ENCODE measurements at places on chromosomes 11 and 22.

DNA sequence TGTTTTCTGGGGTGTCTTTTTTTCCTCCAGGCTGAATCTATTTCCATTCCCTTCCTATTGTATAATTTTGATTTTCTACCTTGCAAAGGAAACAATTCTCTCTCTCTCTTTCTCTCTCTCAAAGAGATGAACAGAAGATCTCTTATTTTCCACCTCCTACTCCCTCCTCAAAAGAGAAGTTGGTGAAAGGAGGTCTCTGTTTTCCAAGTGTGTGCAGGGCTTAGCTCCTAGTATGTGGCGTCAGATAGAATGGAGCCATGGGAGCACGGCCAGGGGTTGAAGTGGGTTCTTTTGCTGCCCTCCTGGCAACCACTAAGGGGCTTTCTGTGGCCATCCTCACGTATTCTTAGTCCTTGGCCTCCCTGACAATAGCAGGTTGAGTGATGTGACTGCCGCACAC, 480 bp downstream of the TRIM34 start:
- DNase-seq, result no peak

- no peak for DNase-seq
Observed at GRCh38 chr22:42993651-42994275, 21.2 kb downstream of the PACSIN2 start.

- DNase-seq, result no peak
Observed at GRCh38 chr11:71449596-71449995, 1.4 kb upstream of the DHCR7 start.

DNA sequence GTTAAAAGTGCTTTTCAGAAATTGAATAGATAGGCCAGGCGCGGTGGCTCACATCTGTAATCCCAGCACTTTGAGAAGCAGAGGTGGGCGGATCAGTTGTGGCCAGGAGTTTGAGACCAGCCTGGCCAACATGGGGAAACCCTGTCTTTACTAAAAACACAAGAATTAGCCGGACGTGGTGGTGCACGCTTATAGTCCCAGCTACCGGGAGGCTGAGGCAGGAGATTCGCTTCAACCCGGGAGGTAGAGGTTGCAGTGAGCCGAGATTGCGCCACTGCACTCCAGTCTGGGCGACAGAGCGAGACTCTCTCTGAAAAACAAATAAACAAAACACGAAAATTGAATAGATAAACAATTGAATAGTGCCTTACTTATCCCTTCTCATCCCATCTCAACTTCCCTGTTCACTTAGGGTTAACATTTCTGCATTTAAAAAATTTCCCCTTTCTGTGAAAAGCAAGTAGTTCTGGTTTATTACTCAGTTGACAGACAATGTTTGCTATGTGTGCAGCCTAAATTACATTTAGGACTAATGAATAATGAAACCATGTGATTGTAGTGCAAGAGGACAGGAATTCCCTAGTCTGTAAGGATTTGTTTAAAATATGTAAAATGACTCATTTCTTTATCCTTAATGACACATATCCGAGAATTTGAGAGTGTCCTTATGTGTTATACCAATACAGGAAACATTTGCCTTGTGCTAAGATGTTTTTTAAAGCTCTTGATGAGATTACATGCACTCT, 6.0 kb downstream of the RNF169 start:
- no peak for DNase-seq

GRCh38 chr11:120573756-120574354, 62.3 kb downstream of the GRIK4 start:
- DNase-seq, result no peak

- DNase-seq, result no peak
Observed at GRCh38 chr11:12086271-12087074, 23.9 kb upstream of the MICAL2 start.

DNA sequence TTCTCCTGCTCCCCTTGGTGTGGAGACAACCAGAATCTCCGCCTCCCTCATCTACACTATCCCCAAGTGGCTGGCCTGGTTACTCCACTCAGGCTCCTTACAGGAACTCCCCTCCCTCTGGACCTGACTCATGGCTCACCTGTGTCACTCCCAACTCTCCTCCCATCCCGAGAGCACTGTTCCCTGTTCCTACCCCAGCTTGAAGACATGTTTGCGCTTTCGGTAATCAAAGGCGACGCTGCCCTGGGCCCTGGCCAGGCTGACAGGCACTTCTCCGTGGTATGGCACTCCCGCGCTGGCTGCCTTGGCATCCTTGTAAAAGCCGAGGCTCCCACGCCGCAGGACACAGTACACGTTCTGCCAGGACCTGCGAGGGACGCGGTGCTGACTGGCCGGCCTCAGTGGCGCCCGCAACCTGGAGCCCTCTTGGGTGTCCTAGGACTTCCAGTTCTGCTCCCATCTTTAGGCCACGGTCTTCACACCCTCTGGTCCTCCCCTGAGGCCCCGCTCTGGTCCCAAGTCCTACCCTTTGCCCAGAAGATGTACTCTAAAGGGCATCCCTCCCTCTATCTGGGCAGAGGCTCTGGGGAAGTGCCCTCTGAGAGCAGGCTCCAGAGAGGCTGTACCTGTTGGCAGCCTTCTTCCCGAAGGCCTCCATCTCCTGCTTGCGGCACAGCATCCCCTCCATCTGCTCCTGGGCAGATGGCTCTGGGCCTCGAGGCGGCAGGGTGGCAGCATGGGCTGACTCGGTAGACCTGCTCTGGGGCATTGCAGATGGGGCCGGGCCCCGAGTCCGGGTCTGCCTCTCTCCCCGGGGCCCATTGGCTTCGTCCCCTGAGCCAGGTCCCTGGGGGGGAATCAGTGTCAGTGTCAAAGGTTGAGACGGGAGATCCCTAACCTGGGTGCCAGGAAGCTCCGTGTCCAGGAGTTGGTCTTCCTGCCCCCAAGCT, 9.4 kb upstream of the RBM4B start:
- DNase-seq, result no peak

- no peak for DNase-seq
Observed at GRCh38 chr22:26983311-26983710, 325.9 kb downstream of the MIAT start.

DNA sequence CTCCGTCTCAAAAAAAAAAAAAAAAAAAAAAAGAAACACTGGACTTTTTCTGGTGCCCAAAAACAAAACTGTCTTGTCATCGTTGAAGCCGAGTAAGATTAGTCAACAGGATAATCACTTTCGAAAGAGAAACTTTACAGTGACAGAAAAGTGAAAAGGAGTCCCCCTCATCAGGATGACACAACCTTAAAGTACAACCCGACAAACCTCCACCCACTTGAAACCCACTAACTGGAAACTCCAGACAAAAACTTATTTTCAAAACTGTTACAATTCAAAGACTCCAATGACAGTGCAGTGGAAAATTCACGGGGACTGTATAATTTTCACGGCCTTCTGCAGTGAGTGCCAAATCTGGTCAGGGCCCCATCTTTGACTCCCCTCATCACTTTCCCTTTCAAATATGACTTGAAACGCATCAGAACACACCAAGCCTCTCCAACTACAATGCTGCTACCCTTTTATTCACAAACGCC, 1.3 kb downstream of the DENND5A start:
- no peak for DNase-seq

DNA sequence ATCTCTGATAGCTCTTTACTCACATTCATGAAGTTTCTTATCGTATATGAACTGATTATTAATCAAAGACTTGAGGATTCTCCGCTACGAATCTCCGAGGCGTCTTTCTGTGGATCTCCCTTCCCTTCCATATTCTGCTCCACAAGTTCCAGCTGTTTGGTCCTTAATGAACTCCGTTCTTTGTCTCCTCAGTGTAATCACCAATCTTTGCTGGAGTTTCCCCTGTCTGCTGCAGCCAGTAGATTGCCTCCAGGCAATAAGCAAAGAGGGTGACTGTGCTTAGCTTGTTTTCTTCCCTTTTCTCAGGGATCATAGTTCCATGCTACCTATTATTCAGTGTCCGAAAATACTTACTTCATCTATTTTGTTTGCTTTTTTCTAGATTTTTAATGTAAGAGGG, 169.6 kb upstream of the FOLH1 start:
- no peak for DNase-seq

GRCh38 chr11:2436521-2437031, 7.7 kb downstream of the TRPM5 start:
- no peak for DNase-seq

DNA sequence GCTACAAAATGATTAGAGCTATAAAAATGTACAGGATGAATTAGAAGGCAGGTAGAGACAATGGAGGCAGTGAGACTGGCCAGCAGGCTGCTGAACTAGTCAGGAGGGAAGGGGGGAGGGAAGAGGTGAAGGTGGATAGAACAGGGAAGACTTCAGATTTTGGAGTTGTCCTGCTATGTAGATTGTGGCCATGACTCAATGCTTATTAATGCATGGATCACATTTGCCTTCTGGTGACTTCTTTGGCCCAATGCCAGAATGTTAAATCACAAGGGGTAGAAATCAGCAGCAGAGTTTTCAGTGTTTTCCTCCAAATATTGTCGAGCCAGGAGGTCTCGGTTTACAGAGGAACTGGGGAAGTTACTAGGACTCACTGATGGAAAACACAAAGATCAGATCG, 346.6 kb downstream of the AASDHPPT start:
- DNase-seq, result no peak

DNA sequence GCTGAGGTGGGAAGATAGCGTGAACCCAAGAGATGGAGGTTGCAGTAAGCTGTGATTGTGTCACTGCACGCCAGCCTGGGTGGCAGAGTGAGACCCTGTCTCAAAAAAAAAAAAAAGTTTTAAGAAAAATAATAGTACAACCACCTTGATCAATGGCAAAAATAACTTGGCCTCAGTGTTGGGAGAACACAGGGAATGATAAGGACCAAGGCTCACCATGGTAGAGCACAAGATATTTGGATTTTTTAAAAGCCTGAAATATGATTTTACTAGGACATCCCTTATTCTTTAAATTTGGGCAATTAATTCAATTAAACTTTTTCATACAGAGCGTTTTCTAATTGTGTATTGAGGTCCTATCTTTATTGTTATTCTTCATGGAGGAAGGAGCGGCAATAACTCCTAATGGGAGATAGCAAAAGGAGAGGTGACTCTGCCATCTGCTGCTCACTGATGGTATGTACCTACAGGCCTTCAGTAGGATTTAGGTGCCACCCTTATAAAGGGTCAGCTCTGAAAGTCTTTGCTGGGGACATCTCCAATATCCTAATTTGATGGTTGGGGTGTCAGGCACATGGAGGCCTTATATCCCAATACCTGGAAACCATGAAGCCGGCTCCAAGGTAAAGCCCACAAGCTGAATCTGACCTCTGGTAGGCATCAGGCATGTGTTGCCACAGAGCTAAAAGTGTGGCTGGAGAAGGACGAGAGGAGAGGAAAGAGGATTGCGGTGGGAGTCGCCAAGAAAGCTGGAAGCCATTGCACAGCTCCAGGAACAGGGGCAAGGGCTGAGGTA, 21.9 kb upstream of the POLD3 start:
- DNase-seq, result no peak

DNA sequence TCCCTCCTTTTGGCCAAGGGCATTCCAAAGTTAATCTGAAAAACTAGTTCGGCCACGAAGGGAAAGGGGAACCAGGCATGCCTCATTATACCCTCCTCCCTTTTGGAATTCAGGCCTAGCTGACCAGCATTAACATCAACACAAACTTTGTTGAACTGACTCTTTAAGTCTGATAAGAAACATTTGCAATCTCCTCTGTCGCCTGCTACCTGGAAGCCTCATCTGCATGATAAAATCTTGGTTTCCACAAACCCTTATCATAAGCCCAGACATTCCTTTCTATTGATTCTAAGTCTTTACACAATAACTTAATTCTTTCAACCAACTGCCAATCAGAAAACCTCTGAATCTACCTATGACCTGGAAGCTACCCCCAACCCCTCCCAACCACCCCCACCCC, 11.4 kb downstream of the POGLUT3 start:
- DNase-seq, result no peak

DNA sequence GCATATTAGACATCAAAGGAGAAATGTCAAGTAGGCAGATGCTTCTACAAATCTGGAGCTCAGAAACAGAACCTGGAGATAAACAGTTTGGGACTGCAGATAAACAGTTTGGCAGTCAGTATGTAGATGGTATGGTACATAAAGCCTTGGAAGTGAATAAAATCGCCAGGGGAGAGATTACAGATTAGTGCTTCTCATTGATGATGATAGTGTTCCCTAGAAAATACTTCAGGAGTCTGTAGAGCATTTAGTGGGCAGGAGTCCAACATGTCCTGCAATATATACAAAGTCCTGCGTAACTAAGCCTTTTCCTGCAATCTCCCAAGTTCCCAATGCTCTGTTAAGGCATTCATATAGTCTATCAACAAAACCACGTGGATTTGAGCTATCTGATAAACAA, 35.2 kb downstream of the NARS2 start:
- no peak for DNase-seq

GRCh38 chr22:39662686-39663052, 92.1 kb downstream of the CACNA1I start:
- DNase-seq, result no peak

DNA sequence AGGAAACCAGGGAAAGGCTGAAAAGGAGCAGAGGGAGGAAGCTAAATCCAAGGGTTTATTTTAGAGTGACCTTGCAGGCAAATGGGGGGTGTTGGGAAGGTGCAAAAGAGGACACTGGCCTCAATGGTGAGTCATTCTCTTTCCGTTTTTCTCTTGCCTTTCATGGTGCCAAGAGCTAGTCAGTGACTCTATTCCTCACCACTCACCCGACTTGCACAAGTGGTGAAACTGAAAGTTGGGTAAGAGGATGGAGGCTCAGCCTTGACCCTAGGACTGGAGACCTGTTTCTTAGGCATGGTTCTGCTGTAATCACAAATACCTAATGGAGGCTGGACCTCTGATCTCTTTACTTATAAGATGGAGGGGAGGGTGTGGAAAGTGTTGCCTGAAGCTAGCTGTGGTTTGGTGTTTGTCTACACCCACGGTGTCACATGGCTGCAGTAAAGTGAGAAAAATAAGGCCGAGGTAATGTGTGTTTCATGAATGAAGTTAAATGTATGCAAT, 67.3 kb upstream of the CREB3L1 start:
- DNase-seq, result no peak

GRCh38 chr11:100851147-100851546, 164.1 kb downstream of the ARHGAP42 start:
- no peak for DNase-seq

DNA sequence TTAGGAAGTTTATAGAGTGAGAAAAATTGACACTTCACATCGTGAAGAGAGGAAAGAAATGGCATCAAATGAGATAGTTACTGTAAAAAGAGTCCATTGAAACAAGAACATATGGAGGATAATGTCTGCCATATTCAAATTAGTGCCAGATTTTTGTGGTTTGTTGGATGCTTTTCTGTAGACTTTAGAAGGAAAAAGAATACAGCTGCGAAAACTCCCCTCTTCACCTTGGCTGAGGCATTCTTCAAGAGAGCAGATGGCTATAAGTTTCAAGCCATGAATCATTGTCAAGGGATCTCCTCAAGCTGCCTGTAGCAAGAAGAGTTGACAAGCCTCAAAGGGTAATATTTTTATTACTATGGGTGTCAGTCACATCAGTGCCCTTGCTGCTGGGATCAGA, 507.4 kb upstream of the RAG2 start:
- no peak for DNase-seq

DNA sequence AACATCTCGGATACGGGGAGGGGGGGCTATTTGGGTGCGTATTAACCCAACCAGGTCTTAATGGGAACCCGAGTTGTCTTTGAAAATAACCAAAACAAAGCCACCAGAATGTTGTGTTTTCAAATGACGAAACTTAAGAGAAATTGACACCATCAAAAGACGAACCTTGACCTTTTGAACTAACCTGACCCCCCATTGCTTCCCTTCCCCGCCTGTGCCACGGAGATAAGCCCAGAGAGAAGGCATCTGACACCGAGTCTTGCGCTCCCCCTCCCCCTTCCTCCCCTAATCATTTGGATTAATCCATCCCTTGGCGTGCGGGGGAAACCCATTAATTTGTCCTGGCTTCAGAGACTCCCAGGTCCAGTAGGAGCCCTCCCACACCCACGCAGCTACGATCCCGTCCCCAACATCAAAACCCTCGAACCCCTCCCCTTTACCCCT, 4.5 kb upstream of the GCAT start:
- no peak for DNase-seq
